ENCODE measurements at places on chromosomes 13 and 19. TPM values are rescaled to one million over a fixed set of nuclear protein-coding genes. Genes with fewer than 3 reads are reported as not detected.

The CDADC1 gene
- 4.3 TPM for total RNA-seq

The DAND5 gene
- total RNA-seq, result not detected

The SCEL gene
- total RNA-seq, result not detected

The FREM2 gene
- under 0.01 TPM for total RNA-seq

The TJP3 gene
- total RNA-seq, result 0.12 TPM

The THSD8 gene
- not detected for total RNA-seq

The PCDH20 gene
- not detected for total RNA-seq

The TUBA3C gene
- not detected for total RNA-seq

The C13orf42 gene
- not detected for total RNA-seq

The LRP3 gene
- total RNA-seq, result 35.2 TPM

The LILRA1 gene
- not detected for total RNA-seq

The SIRT2 gene
- 35.4 TPM for total RNA-seq

The ATP4A gene
- total RNA-seq, result not detected

The OR10H1 gene
- not detected for total RNA-seq

The RASAL3 gene
- not detected for total RNA-seq

The URAD gene
- not detected for total RNA-seq

The ICAM5 gene
- total RNA-seq, result 1.8 TPM

The SMIM44 gene
- total RNA-seq, result not detected

The MAB21L1 gene
- under 0.01 TPM for total RNA-seq

The ZGLP1 gene
- 0.22 TPM for total RNA-seq

The TRPC4 gene
- 4.8 TPM for total RNA-seq

The CFAP97D2 gene
- not detected for total RNA-seq

The PROZ gene
- total RNA-seq, result not detected

The ZNF222 gene
- total RNA-seq, result 7.9 TPM

The ADGRE2 gene
- 0.11 TPM for total RNA-seq

The KCNN4 gene
- total RNA-seq, result 1.3 TPM

The SELENOV gene
- total RNA-seq, result not detected

The FGF14 gene
- 0.33 TPM for total RNA-seq

The CEACAM21 gene
- total RNA-seq, result not detected

The CUL4A gene
- total RNA-seq, result 154 TPM

Measured in uterine smooth muscle cell (primary cell).